Activated CD4-positive, alpha-beta T cell treated with anti-CD3 and anti-CD28 coated beads, Interleukin-2, amount 50 U/mL, for 4 hours (primary cell): ENCODE measurements at places on chromosomes 4 and X.
A peak's percentile ranks its signal among the peaks of the same experiment; 100 is the strongest.

- no peak for DNase-seq
Observed at GRCh38 chr4:108361446-108361820, 192.7 kb upstream of the LEF1 start.

DNA sequence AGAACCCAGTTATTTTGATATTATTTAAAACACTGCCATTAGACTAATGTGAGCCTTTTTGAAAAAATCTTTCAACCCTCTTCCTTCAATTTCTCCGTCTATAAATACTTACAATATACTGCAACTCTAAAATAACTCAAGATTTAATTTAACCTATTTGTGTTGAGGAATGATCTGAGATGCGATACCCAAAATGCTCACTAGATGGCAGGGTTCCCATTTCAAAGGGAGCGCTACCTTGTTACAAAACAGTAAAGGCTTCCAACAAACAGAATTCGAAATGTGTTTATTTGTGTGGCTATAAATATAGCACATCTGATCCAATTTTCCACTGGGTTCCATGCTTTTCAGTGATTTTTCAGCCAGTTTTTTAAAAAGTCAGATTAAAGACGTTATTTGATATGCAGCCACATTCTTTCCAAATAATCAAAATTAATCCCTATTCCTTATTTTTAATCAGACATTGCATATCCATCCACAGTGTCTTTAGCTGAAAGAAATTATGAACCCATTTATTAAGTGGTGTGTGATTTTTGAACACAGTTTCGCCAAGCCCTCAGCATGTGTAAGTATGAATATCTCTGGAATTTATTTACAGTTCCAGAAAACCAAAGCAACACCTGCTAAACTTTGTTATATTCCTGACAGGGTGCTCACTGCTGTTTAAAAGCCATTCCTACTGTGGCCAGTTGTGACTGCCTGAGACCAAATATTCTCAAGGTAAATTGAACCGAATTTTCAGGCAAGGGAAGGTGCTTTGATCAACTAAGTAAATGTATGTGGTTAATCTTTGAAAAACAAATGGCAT, 668.0 kb upstream of the LCORL start:
- peak; percentile 1 for DNase-seq

DNA sequence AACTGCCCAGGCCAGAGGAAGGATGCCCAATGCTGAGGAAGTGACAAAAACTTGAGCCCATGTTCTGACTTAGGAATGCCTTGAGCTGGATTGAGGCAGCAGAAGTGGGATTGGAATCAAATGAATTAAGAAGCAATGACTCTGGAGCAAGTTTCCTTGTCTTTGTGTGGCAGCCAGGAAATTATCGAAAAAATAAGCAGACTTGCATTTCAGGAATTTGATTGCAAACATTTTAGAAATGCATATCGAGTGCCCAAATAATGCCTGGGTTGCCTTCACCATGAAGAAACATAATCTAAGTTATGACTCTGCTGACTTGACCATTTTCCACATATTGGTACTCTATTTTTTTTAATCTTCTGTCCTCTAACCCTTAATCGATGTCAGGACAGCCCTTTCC, 9.5 kb downstream of the CYTL1 start:
- no peak for DNase-seq

- no peak for DNase-seq
Observed at GRCh38 chrX:154082396-154083125, 15.0 kb downstream of the MECP2 start.

GRCh38 chrX:74207539-74207938, 96.4 kb upstream of the ZCCHC13 start:
- DNase-seq = no peak
